Osteoblast (primary cell): ENCODE measurements at places on chromosomes 11 and 22.

DNA sequence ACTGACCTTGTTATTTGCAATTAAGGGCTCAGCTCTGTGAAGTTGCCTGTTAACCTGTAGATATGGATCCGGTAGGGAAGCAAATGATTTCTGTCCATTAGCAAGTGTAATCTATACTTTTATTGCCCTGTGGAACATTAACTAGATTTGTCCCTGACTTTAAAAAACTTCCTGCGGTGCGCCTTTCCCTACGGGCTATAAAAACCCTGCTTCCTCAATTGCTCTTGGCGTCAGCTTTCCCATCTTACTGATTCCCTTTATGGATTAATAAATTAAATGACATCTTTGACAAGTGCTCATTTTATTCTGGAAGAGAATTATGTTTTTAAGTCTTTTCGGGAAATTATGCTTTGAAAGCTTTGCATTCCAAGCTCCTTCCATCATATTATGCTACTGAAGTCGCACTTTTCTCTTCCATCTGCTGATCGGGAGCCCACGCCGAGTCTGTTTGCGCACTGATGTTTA lies 18.3 kb upstream of the CLMP start:
- no peak overlapping the region for H3K27ac ChIP-seq
- peaks cover 27% of the 10 kb centered on the region for H3K4me1 ChIP-seq
- H3K36me3 ChIP-seq = no peaks in the 10 kb centered on the region
- DNase-seq = no peak
- H3K4me3 ChIP-seq = no peak overlapping the region
- H3K27me3 ChIP-seq = no peaks in the 10 kb centered on the region

DNA sequence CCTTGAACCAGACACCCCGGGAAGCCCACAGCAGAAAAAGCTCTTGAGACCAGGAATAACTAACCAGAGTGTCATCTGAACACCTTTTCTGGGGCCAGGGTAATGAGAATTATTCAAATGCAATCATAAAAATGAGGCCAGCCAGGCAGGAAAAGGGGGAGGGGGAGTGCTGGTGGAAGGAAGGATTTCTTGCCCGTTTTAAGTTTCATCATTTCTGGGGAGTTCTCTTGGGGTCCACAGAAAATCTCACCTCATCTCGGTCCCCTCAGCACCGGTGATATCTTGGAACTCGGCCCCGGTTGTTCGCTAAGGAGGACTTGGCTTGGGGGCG lies 495 bp upstream of the PKNOX2 start:
- H3K4me1 ChIP-seq = peaks cover 10% of the 10 kb centered on the region
- H3K27ac ChIP-seq = no peak overlapping the region
- peak overlapping the region; percentile 49 for H3K4me3 ChIP-seq
- no peak for DNase-seq

- H3K4me1 ChIP-seq = no peaks in the 10 kb centered on the region
- H3K27me3 ChIP-seq = no peaks in the 10 kb centered on the region
- no peak overlapping the region for H3K27ac ChIP-seq
- DNase-seq = no peak
Measured at GRCh38 chr11:102478673-102479299, 26.2 kb upstream of the TMEM123 start.

GRCh38 chr11:121372671-121373429 lies 79.3 kb upstream of the SORL1 start:
- H3K4me1 ChIP-seq = no peaks in the 10 kb centered on the region
- no peak overlapping the region for H3K27ac ChIP-seq
- H3K36me3 ChIP-seq = no peaks in the 10 kb centered on the region
- no peak for DNase-seq
- H3K27me3 ChIP-seq = peaks cover 12% of the 10 kb centered on the region
